ENCODE measurements at places on chromosomes 16 and 17.

DNA sequence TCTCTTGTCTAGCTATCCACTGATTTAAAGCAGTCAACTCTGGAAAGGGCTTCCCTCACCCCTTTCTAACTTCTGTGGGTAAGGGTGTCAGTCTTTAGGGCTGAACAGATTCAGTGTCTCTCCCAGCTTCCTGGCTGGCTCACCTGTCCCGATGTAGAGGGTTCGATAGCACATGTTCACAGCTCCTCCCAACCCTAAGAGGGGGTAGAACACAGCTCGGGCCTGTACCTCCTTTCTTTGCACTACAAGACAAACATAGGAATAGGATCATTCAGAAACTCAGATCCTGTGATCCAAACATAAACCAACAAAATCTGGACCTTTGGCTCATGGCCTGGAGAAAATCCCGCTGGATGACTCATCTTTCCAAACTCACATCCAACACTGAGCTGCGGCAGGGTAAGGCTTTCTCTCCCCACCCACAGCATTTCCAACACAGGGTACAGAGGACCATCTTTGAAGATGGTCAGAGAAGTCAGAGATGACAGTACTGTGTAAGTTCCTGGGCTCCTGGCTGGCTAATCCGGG lies 5.8 kb upstream of the DHRS13 start:
- DNase-seq, result no peak

GRCh38 chr17:73785958-73786743 lies 141.9 kb upstream of the SDK2 start:
- DNase-seq, result no peak

GRCh38 chr16:20899477-20900298 lies 470 bp downstream of the DCUN1D3 start:
- no peak for DNase-seq

DNA sequence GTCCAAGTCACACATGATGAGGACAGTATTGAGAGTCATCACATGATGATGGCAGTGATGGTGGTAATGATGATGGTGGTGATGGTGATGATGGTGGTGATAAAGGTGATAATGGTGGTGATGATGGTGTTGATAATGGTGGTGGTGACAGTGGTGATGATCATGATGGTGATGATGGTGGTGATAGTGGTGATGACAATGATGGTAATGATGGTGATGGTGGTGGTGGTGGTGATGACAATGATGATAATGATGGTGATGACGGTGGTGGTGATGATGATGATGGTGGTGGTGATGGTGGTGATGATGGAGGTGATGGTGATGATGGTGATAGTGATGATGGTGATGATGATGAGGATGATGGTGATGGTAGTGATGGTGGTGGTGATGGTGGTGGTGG lies 190.2 kb upstream of the ZNF469 start:
- DNase-seq, result no peak

DNA sequence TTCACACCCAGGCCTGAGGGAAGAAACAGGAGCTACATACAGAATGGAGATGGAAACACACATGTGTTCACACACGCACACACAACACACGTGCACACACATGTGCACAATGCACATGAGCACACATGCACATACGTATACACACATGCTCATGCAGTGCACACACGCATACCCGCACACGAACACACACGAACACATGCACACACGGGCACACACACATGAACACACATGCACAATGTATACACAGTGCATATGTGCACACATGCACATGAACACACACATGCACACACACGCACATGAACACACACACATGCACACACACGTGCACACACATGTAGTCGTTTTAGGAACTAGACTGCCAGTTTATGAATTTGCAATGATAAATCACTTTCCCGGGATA lies 49.3 kb upstream of the CDR2 start:
- no peak for DNase-seq

DNA sequence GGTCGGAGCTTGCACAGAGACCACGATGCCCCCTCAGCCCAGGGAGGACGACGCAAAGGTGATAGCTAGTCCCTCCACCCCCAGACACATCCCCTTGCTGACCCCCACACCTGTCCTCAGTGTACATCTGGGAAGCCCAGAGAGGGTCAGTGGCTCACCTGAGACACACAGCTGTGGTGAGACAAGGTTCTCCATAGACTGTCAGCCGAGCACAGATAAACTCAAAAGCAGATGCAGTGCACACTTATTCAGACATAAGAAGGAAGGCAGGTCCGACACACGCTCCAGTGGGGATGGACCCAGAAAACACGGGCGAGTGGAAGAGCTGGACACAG lies 19.6 kb downstream of the CBFA2T3 start:
- DNase-seq, result no peak

DNA sequence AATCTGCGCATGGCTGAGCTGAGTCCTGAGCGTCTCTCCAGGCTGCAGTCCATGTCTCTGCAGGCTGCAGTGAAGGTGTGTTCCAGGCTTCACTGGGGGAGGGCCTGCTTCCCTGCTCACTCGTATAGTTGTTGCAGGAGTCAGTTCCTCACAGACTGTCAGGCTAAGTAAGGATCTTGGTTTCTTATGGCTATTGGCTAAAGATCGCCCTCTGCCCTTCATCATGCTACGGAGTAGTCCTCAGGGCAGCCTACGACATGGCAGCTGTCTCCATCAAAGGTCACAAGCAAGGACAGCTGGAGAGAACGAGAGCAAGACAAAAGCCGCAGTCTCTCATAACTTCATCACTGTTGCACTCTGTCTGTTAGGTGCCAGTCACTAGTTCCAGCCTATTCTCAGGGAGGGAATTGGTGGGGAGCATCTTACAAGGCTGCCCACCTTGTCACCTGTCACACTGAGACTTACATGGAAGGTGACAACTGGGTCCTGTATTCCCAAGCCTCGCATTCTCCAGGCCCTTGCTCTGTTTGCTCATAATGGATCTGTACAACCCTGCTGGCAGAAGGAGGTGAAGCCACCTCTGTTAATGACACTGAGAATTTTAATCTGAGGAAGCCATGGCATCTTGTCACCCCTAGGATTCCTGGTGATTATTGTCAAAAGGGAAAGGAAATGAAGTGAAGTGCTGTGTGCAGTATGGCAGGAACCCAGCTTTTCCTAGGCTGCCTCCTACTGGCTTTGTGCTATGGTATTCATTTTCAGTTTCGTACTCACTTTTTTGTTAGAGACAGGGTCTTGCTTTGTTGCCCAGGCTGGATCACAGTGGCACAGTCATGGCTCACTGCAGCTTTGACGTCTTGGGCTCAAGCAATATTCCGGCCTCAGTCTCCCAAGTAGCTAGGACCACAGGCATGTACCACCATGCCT lies 43.4 kb downstream of the MFSD11 start:
- no peak for DNase-seq

- no peak for DNase-seq
Observed at GRCh38 chr16:48371393-48371780, 13.8 kb downstream of the SIAH1 start.

GRCh38 chr17:9237053-9237410 lies 215.7 kb downstream of the NTN1 start:
- no peak for DNase-seq

GRCh38 chr16:2969545-2970521 lies 685 bp downstream of the PAQR4 start:
- DNase-seq, result peak; percentile 47

DNA sequence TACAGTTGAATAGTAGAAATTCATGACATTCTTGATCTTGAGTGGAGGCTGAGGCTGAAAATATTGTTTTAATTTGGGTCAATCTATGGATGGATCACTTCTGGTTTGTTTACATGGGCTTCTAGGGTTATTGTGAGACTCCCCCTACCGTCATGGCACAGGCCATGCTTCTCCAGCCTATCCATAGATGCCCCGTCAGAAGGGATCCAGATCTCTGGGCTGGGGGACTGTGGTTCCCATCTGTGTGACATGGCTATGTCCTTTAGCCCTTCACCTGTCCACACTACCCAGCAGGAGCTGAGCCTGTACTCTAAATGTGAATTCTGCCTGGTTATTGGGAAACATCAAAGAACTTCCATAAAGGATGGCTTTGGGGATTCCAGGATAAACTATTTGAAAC lies 160.4 kb downstream of the ABCC12 start:
- no peak for DNase-seq

GRCh38 chr17:8522577-8522976 lies 86.9 kb downstream of the NDEL1 start:
- DNase-seq, result no peak

- no peak for DNase-seq
Observed at GRCh38 chr17:12522336-12522735, 143.4 kb upstream of the MYOCD start.

DNA sequence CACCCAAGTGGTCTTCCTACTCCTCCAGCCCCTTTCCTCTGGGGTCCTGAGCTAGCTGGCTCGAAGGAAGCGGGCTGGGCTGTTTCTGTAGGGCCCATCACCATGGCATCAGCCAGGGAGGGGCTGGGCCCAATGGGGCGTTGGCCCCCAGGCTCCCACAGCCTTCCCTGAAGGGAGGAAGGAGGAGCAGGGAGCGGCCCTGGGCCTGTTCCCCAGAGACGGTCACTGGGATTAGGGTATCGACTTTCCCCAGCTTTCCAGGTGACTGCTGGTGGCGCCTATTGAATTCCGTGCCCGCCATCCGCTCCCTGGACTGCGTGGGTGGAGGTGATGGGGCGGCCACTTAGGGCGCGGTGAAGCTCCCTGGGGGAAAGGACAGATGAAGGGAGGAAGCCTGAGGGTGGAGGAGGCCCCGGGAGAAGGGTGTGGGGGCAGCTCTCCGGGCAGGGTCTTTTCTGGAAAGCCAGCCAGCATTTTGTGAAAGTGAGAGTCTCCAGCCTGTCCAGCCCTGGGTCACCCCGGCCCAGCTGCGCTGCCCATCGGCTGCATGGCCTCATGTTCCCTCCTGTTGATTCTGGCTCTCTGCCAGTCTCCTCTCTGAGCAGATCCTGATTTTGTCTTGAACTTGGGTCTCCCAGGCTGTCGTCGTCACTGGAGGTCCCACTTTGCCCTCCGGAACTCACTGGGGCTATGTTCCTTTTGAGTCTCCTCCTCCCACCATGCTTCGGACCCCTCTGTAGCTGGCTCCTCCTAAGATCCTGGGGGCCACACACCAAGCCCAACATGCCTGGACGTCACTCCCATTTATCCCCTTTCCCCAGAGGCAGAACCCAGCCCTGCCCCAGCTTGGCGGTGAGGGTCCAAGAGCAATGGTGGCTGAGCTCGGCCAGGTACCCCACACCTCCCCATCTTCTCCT lies 9.8 kb downstream of the NHERF1 start:
- DNase-seq, result no peak

GRCh38 chr17:42457107-42457792 lies 1.4 kb upstream of the ATP6V0A1 start:
- no peak for DNase-seq
